Lower lobe of right lung (tissue), 2 donors: ENCODE measurements at places on chromosomes 2 and 18. TPM values are rescaled to one million over a fixed set of nuclear protein-coding genes. Genes with fewer than 3 reads are reported as not detected.

GRCh38 chr2:61151436-61151835 is 10.6 kb upstream of the C2orf74 start:
- no peak overlapping the region for H3K4me3 ChIP-seq
- no peaks in the 10 kb centered on the region for H3K27me3 ChIP-seq
- no peak for DNase-seq

DNA sequence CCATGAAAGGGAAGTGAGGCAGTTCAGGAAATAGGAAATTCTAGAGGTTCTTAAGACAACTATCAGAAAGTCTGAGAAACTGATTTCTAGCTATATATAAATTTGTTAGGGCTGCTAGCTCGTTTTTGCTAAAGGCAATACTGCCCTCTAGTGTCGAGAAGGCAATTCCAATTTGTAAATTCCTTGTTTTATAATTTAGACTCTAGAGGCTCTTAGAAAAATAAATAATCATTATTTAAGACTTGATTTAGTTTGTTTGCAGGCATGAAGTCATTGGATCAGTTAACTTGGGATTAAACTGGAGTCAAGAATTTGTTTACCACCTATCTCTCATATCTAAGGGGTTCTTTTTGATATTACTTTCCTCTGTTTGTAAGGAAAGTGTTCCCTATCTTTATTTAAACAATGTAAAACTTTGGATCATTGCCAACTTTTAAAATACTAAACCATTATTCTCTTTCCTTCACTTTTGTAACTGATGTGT is 66.2 kb downstream of the ACVR2A start:
- H3K36me3 ChIP-seq, result peaks cover 7% of the 10 kb centered on the region
- no peak overlapping the region for H3K4me3 ChIP-seq
- H3K27me3 ChIP-seq, result no peaks in the 10 kb centered on the region
- DNase-seq, result no peak
- H3K27ac ChIP-seq, result no peak overlapping the region

IL1RL1 gene
- total RNA-seq, result 69.6 TPM

RAB27B gene
- 20.1 TPM for total RNA-seq

- H3K4me3 ChIP-seq, result no peak overlapping the region
- DNase-seq, result no peak
- no peaks in the 10 kb centered on the region for H3K36me3 ChIP-seq
- H3K4me1 ChIP-seq, result no peaks in the 10 kb centered on the region
Observed at GRCh38 chr2:150495001-150495400, 7.5 kb upstream of the RND3 start.

DNA sequence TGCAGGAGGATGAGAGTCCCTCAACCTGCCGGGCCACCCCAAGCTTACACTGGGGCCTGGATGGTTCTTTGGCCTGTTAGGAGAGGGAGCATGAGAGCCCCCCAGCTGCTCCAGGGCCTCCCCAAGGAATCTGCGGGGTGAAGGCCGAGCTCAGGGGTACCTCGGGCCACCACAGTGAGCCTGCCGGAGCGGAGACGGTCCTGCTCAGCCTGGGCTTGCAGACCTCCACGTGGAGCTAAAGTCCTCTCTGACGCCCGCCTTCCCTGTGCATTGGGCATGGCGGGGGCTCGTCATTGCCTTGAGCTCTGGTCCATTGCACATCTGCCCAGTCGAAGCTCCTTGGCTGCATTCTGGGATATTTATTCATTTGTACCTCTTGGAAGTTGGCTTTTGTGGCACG is 62.7 kb downstream of the ASB1 start:
- H3K36me3 ChIP-seq, result no peaks in the 10 kb centered on the region
- no peak overlapping the region for H3K4me3 ChIP-seq
- no peak overlapping the region for H3K27ac ChIP-seq
- H3K4me1 ChIP-seq, result no peaks in the 10 kb centered on the region

ORC4 gene
- 41.3 TPM for total RNA-seq

DNA sequence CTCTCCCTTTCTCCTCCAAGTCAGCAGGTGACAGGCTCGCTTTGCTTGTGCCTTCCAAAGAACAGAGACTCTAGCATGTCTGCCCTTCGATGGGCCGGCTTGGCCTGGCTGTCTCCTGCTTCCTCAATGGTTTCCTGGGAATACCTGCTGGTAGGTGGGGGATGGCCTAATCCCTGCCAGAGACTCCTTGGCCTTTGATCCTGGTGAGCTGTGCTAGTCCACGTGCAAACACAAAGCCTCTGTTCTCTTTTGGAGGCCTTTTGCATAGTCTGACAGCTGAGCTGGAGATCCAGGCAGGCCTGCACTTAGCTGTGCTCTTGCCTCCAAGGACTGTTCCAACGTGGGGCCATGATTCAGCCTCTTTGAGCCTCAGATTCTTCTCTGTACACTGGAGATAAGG is 67.6 kb downstream of the ARL4C start:
- DNase-seq, result no peak
- H3K4me3 ChIP-seq, result no peak overlapping the region
- peaks cover 35% of the 10 kb centered on the region for H3K4me1 ChIP-seq
- no peak overlapping the region for H3K27ac ChIP-seq

DNA sequence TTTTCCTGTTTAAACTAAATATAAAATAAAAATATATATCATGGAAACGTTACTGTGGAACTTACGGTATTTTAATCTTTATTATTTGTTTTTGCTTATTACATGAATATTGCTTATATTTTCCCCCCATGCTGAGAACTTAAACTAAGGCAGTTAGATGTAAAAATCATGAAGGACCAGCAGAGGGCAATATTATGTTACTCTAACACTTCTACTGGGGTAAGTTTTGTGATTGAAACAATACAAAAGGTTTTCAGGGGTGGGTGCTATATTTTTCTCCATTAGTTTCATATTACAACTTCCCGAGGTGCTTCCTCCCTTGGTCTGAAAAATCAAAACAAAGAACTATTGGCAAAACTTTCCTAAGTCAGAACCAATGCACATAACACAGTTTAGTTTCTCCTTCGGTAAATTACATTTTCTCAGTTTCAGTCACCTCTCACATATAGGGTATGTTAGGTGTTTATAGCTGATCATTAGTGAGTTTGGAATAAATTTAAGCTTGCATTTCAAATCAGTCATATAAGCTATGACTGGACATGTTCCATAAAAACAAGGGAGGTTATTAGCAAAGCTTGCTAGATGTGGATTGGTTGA is 54.8 kb downstream of the ZNF407 start:
- peaks cover 5% of the 10 kb centered on the region for H3K36me3 ChIP-seq
- H3K27me3 ChIP-seq, result no peaks in the 10 kb centered on the region

- H3K27me3 ChIP-seq, result no peaks in the 10 kb centered on the region
- no peaks in the 10 kb centered on the region for H3K36me3 ChIP-seq
- no peak for DNase-seq
Observed at GRCh38 chr2:127381762-127382161, 6.0 kb downstream of the MAP3K2 start.

RANBP2 gene
- 72.5 TPM for total RNA-seq

DNA sequence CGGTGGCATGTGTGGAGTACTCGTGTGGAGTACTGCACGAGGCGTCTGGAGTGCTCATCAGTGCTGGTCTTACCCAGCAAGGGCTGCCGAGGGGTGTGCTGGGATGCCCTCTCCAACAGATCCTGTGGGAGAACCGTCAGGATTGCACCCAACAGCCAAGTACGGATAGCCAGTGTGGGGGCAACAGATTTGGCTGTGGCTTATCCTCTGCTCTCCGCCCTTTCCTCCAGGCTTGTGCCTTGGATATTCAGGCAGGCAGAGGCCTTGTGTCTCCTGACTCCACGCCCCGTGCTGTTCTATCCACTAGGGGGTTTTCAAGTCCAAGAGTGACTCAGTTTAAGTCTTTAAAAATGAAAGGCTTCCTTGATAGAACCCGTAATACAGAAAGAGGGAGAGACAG is 321.0 kb upstream of the HS6ST1 start:
- H3K4me3 ChIP-seq, result no peak overlapping the region
- no peaks in the 10 kb centered on the region for H3K27me3 ChIP-seq
- H3K27ac ChIP-seq, result no peak overlapping the region
- DNase-seq, result no peak

TCF7L1 gene
- total RNA-seq, result 17.1 TPM

DNA sequence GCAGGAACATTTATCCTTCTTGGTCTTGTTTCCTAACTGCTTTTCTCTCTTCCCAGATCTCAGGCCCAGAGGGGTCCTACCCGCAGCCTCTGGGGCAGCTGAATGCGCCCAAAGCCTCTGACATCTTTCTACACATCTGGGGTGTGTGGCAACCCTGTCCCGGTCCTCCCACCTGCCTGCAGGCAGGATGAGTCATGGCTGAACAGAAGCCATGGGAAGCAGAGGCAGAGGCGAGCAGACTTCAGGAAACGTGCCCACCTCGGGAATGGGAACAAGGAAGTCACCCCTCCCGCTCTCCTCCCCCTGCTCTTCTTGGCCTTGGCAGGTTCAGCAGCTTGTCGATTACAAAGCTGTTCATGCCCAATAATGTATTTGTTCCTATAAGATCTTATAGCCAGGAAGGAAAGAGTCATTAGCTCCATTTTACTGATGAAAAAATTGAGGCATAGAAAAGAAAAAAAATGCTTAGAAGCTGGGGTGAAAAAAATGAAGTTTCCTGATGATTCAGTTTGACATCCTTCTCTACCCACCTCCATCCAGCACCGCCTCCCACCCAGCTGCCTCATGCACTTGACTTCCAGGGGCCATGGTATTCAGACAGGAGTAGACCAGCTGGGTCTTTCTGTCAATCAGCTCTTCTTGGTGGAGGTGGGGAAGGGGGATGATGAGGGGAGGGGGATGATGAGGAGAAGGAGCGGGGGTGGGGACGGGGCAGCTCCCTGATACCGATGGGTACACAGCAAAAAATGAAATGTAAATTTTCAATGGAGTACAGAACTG is 10.4 kb upstream of the KCNF1 start:
- no peaks in the 10 kb centered on the region for H3K36me3 ChIP-seq
- no peak overlapping the region for H3K27ac ChIP-seq
- H3K4me1 ChIP-seq, result no peaks in the 10 kb centered on the region

GCA gene
- total RNA-seq, result 94.0 TPM

GRCh38 chr2:127565261-127566138 is 30.0 kb downstream of the MYO7B start:
- no peaks in the 10 kb centered on the region for H3K27me3 ChIP-seq
- H3K36me3 ChIP-seq, result no peaks in the 10 kb centered on the region
- DNase-seq, result no peak
- H3K4me3 ChIP-seq, result no peak overlapping the region
- H3K4me1 ChIP-seq, result no peaks in the 10 kb centered on the region
- no peak overlapping the region for H3K27ac ChIP-seq

CYP27C1 gene
- not detected for total RNA-seq

ALPG gene
- total RNA-seq, result 0.53 TPM

COBLL1 gene
- total RNA-seq, result 89.4 TPM

GRCh38 chr2:7886666-7887065 is 795.2 kb upstream of the ID2 start:
- no peaks in the 10 kb centered on the region for H3K36me3 ChIP-seq
- no peak overlapping the region for H3K27ac ChIP-seq

DNA sequence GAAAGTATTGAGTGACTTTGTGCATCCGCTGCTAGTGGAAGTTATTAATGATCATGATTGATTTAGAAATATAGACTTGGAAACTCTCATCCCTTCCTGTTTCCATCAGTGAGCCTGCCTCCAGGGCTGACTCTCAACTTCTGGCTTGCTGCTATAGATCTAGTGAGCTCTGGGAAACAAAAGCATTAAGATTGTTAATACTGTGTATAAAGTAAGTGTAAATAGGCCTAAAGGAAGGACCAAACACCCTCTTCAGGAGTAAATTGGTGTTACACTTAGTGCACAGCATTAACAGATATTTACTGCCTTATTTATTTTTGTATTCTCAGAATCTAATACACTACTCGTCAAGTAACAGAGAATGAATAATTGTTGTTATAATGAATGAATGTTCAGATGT is 285.6 kb downstream of the THSD7B start:
- H3K4me1 ChIP-seq, result no peaks in the 10 kb centered on the region
- H3K36me3 ChIP-seq, result no peaks in the 10 kb centered on the region
- H3K4me3 ChIP-seq, result no peak overlapping the region
- no peak for DNase-seq
- H3K27ac ChIP-seq, result no peak overlapping the region

GRCh38 chr18:34918856-34919255 is 122.4 kb upstream of the MAPRE2 start:
- DNase-seq, result no peak
- H3K27ac ChIP-seq, result no peak overlapping the region
- no peak overlapping the region for H3K4me3 ChIP-seq
- no peaks in the 10 kb centered on the region for H3K4me1 ChIP-seq
- H3K27me3 ChIP-seq, result no peaks in the 10 kb centered on the region

GRCh38 chr2:24461685-24462084 is 29.4 kb upstream of the NCOA1 start:
- no peak overlapping the region for H3K27ac ChIP-seq
- DNase-seq, result no peak
- H3K27me3 ChIP-seq, result no peaks in the 10 kb centered on the region

CFAP53 gene
- 3.7 TPM for total RNA-seq

SNTG2 gene
- total RNA-seq, result 1.4 TPM

EIPR1 gene
- 14.9 TPM for total RNA-seq

GRCh38 chr2:6818012-6818411 is 47.7 kb downstream of the CMPK2 start:
- DNase-seq, result no peak
- no peaks in the 10 kb centered on the region for H3K4me1 ChIP-seq
- no peaks in the 10 kb centered on the region for H3K36me3 ChIP-seq
- H3K27ac ChIP-seq, result no peak overlapping the region
- H3K4me3 ChIP-seq, result no peak overlapping the region
- no peaks in the 10 kb centered on the region for H3K27me3 ChIP-seq

GRCh38 chr18:79637921-79638909 is 41.4 kb upstream of the CTDP1 start:
- no peak for DNase-seq
- no peak overlapping the region for H3K27ac ChIP-seq
- H3K36me3 ChIP-seq, result no peaks in the 10 kb centered on the region
- H3K4me1 ChIP-seq, result peaks cover 10% of the 10 kb centered on the region
- peaks cover 26% of the 10 kb centered on the region for H3K27me3 ChIP-seq

DNA sequence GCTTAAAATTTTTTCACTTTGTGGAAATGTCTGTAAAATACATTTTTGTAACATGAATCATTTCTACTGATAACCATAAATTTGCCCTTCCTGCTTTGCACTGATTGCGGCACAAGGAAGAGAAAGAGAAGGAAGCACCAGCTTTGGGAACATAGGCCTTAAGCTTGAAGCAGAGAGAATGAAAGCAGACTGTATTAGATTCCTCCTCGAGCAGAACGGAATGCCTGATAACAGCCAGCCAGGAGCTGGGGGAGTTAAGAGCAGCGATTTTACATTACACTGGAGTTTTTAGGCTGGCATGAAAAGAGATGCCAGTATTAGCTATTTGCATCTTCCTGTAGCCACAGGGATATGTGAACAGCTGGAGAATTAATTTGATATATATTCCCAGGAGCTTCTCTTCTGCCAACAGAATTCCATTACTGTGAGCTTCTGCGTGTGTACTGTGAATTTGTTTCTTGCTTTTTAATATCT is 33.5 kb downstream of the CRIM1 start:
- no peak for DNase-seq
- peaks cover 22% of the 10 kb centered on the region for H3K4me1 ChIP-seq
- H3K4me3 ChIP-seq, result no peak overlapping the region
- H3K36me3 ChIP-seq, result no peaks in the 10 kb centered on the region

SLC16A14 gene
- total RNA-seq, result 2.2 TPM

TRIM43 gene
- total RNA-seq, result not detected

MAL gene
- 13.4 TPM for total RNA-seq

SKA1 gene
- 1.2 TPM for total RNA-seq

OSBPL6 gene
- total RNA-seq, result 7.9 TPM

TNFRSF11A gene
- 3.9 TPM for total RNA-seq
